ENCODE measurements at places on chromosomes 16 and 17. TPM values are rescaled to one million over a fixed set of nuclear protein-coding genes. Genes with fewer than 3 reads are reported as not detected.
A peak's percentile ranks its signal among the peaks of the same experiment; 100 is the strongest.

- no peak for DNase-seq
Observed at GRCh38 chr17:49388692-49389513, 25.8 kb downstream of the PHB1 start.

CA4 gene
- total RNA-seq, result 0.78 TPM

C1QTNF8 gene
- not detected for total RNA-seq

DNA sequence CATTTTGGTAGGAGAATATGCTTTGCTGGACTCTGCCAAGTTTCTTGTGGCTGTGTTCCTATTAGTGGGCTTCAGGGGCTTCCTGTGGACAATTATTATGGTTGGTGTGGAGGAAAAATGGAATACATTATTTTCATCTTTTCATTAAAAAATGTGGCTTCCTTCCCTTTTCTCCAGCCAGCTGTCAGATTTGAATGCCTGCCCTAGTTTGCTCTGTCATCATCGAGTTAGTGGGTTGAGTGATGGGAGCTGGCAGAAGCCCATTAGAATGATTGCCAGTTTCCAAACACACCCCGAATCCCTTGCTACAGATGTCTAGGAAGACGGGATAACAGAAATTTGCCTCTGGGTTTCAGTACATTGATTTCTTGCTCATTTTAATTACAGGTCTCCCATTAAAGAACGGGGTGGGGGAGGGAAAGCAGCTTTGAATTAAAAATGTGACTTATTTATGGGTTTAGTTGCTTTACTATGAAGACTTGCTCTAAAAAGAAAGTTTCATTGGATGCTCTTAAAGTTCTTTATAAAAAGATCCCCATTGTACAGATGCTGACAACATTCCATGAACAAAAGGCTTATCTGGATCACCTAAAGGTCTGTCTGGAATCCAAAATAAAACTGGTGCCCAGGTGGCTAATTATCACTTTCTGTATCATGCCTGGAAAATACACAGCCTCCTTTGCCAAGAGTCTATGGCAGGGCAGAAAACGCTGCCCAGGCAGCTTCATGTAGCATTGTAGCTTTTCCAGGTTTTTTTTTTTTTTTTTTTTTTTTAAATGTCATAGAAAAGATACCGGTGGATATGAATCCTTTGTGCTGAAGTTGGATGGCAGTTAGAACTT lies 103.6 kb downstream of the PRKCA start:
- no peak for DNase-seq

CRYBA1 gene
- total RNA-seq, result not detected

GRCh38 chr17:32445497-32445896 lies 1.2 kb downstream of the PSMD11 start:
- DNase-seq, result no peak

- DNase-seq, result no peak
Observed at GRCh38 chr17:38421171-38421841, 7.0 kb upstream of the ARHGAP23 start.

SMIM36 gene
- total RNA-seq, result not detected

DNA sequence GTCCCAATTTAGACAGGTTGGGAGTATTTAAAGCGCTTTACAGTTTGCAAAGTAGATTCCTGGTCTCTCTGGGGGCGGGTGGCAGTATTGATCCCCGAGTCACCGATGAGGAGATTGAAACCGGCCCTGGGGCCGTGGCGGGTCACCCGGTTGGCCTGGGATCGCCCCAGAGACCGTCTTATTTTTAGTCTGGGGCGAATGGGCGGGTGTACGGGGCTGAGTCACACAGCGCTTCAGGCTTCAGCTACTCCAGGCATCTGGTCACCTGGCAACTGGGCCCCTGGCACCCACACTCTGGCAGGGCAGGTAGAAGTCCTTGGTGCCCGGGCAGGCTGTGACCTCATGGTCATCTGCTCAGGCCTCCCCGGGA lies 669 bp downstream of the MIEF2 start:
- peak; percentile 68 for DNase-seq

TEDC2 gene
- 30.5 TPM for total RNA-seq

DNA sequence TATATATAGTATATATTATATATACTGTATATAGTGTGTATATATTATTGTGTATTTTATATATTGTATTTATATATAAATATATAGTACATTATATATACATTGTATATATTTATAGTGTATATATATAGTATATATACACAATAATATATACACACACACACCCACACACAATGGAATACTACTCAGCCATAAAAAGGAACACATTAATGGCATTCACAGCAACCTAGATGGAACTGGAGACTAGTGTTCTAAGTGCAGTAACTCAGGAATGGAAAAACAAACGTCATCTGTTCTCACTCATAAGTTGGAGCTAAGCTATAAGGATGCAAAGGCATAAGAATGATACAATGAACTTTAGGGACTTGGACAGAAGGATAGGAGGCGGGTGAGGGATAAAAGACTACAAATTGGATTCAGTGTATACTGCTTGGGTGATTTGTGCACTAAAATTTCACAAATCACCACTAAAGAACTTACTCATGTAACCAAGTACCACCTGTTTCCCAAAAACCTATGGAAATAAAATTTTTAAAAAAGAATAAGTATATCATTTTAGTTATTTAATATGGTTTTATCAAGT lies 201.9 kb upstream of the CDH11 start:
- no peak for DNase-seq

GNGT2 gene
- not detected for total RNA-seq

DCAKD gene
- 20.5 TPM for total RNA-seq

DNA sequence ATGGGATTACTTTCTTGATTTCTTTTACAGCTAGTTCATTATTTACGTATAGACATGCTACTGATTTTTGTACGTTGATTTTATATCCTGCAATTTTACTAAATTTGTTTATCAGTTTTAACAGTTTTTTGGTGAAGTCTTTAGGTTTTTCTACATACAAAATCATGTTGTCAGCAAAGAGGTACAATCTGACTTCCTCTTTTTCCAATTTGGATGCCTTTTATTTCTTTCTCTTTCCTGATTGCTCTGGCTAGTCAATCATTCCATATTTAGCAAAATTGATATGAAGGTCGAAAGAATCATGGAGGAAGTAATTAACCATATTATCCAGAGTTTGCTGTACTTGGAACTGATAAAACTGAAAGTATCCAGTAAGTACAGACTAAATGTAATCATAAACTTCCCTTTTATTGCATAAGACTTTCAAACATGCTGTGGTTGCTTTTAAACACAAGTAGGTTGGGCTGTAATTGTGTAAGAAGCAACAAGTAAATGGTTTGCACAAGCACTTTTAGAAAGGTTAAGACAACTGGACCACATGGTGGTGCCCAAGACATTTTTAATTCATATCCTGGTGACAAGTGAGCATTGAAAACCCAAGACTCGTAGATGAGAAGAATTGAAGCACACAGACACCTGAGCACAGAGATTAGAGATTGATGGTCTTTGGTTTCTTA lies 8.4 kb downstream of the GDE1 start:
- no peak for DNase-seq

- DNase-seq, result no peak
Observed at GRCh38 chr17:80267391-80267790, 6.7 kb downstream of the RNF213 start.

GRCh38 chr17:8133399-8133798 lies 9.5 kb upstream of the HES7 start:
- no peak for DNase-seq

- DNase-seq, result no peak
Observed at GRCh38 chr16:64925166-64925565, 196.7 kb downstream of the CDH11 start.

DNA sequence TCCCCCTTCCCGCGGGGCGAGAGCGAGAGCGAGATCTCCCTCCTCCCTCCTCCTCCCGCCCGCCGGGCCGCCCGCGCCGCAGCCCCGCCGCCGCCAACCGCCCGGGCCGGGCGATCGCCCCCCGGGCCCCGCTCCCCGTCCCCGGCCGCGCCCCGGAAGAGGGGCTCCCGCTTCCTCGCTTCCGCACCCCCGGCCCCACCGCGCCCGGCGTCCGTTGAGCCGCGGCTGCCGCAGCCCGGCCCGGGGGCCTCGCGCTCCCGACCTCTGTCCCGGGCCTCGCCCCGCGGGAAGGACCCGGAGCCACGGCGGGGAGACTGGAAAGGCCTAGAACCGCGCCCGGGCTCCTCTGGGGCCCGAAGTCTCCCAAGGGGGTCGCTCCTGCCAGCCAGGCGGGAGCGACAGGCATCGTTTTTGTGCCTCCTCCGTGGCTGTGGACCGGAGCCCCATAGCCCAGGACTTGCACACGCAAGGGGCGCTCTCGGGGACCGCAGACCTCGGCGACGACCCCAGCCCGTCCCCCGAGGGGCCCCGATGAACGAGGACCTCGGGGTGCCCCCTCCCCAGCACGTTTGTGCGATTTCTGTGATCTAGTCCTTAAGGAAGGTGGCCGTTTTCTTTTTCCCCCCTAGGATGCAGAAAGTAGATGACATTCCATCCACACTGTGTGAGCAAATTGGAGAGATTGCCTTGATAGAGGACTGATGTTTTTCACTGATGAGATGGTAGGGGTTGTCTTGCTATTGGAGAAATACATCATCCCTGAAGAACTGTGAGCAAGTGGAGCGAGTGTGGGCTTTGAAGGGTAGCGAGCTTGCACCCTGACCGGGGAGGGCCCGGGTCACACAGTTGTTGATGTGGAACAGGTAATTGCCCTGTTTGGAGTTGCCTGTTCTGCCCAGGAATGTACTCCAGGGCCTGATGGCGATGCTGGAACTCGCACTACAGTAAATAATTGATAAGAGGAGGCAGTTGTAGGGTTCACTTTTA lies 611 bp downstream of the BANP start:
- peak; percentile 22 for DNase-seq

DYNLL2 gene
- total RNA-seq, result 29.2 TPM

DNA sequence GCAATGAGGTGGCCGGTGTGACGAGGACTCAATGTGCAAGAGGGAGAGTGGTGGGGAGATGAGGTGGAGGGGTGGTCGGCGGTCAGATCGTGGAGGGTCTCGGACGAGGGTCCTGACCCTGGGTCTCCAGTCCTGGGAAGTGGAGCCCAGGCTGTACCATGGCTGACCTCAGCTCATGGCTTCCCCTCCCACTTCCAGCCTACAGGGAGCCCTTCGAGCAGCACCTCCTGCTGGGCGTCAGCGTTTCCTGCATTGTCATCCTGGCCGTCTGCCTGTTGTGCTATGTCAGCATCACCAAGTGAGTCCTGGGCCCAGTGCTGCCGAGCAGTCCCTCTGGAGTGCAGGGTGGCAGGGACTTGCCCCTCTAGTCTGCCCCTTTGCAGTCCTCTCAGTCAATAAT lies 41.8 kb downstream of the IL4R start:
- DNase-seq, result peak; percentile 37

GRCh38 chr16:84443166-84443802 lies 61.2 kb downstream of the MEAK7 start:
- DNase-seq, result no peak

- DNase-seq, result no peak
Observed at GRCh38 chr17:58401287-58401686, 16.0 kb downstream of the RNF43 start.

GRCh38 chr17:40922239-40922638 lies 15.2 kb downstream of the KRT23 start:
- DNase-seq, result peak; percentile 93

DNA sequence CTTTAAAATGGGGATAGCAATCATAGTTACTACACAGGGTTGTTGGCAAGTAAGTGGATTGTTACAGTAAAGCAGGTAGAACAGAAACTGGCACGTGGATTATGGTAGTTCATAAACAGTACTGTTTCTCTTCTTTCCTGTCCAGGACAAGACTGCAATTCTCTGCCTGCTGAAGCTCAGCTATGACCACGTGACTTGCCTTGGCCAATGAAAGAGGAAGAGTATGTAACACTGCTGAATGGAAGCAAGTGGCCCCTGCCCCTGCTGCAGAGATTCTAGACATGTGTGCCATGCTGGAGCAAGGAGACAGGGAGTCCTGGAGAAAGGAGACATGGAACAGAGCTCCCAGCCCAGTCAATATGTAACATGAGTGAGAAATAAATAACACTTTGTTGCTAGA lies 66.6 kb upstream of the TOX3 start:
- DNase-seq, result no peak

DNA sequence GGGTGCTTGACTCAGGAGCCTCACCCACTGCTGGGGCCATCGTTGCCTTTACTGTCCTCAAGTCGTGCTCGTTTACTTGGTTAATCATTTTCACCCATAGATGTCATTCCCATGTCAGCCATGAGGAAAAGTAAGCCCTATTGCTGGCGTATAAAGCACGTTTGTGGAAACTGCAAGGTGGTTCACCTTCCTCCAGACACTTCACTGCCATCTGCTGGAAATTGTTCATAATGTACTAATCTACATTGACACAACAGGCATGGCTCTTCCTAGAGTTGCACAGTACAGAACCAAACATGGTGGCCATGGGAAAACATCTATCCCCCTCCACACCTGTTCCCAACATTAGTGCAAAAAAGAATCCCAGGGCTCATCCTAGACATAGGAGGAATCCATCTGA lies 116.6 kb downstream of the ZNF18 start:
- no peak for DNase-seq

GRIN2C gene
- total RNA-seq, result not detected

GRCh38 chr17:2723505-2723996 lies 12.0 kb upstream of the CLUH start:
- no peak for DNase-seq

DNA sequence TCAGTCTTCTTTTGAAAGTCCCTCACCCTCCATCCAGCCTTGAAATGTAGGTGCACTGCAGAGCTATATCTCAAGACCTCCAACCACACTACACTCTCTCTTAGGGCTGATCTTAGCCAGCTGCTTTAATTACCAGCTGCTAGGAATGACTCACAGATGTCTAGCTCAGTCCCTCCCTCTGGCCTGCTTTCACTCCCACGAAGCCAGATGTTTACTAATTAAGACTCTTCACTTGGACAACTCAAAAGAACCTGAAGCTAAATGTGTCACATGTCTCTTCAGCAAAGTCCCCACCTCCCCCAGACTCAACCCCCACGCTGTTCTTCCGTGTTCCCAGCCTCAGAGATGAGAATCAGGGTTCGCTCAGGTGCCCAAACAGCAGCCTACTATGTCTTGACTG lies 2.6 kb downstream of the GTF3C1 start:
- no peak for DNase-seq

KRT36 gene
- not detected for total RNA-seq

C17orf107 gene
- 2.1 TPM for total RNA-seq

GRCh38 chr16:53998966-53999522 lies 287.5 kb downstream of the IRX3 start:
- no peak for DNase-seq

DNA sequence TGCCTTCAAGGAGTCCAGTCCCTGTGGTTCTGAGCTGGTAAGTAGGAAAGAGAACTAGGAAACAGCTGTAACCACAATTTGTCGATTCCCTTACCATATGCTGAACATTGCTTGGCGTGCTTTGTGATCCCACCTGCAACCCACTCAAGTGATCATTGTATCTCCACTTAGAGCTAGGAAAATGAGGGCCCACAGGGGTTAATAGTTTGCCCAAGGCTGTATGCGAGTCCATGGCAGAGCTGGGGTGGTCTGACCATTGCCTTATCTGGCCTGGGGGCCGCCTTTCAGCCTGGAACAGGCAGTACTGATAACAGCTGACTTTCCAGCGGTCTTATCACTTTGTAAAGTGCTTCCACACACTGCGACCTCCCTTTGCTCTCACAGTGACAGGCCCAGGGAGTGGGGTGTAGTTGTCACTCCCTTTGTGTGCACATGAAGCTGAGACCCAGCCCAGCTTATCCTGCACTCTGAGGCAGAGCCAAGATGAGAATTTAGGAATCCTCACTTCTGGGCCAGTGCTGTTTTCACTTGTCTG lies 9.8 kb downstream of the MYL4 start:
- DNase-seq, result no peak

SEPTIN1 gene
- total RNA-seq, result 1.9 TPM

GRCh38 chr17:58785097-58785496 lies 29.4 kb downstream of the PPM1E start:
- no peak for DNase-seq
